ENCODE measurements at places on chromosomes 16 and 17.

- no peak for DNase-seq
These were observed 6.0 kb upstream of the BHLHA9 start for GRCh38 chr17:1264196-1264595.

GRCh38 chr17:1473170-1473569, 17.1 kb upstream of the CRK start:
- no peak for DNase-seq

DNA sequence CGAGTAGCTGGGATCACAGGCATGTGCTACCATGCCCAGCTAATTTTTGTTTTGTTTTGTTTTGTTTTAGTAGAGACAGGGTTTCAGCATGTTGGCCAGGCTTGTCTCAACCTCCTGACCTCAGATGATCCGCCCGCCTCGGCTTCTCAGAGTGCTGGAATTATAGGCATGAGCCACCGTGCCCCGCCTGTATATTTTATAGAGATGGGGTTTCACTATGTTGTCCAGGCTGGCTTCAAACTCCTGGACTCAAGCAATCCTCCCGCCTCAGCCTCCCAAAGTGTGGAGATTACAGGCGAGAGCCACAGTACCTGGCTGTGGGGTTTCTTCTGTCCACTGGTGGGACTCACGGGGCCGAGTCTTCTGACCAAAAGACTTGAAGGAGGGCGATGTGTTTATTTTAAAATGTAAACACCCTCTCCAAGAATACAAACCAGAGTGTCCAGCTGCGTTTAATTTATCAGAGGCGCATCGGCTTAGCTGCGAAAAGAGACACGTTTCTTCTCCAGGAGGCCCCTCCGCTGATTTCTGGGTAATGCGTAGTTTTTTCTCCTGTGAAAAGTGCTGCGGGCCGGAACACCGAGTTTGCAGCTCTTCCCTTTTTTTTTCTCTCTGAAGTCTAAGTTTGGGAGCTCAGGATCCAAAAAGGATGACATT, 86.9 kb upstream of the CIBAR2 start:
- DNase-seq = no peak

- DNase-seq = peak; percentile 39
These were observed 885 bp upstream of the VASN start for GRCh38 chr16:4370570-4371356.

GRCh38 chr17:50668025-50668837, 33.5 kb downstream of the ABCC3 start:
- no peak for DNase-seq

- no peak for DNase-seq
These were observed 160.1 kb upstream of the IRX3 start for GRCh38 chr16:54446639-54447038.

GRCh38 chr17:39579318-39580081, 28.2 kb downstream of the NEUROD2 start:
- DNase-seq = no peak

DNA sequence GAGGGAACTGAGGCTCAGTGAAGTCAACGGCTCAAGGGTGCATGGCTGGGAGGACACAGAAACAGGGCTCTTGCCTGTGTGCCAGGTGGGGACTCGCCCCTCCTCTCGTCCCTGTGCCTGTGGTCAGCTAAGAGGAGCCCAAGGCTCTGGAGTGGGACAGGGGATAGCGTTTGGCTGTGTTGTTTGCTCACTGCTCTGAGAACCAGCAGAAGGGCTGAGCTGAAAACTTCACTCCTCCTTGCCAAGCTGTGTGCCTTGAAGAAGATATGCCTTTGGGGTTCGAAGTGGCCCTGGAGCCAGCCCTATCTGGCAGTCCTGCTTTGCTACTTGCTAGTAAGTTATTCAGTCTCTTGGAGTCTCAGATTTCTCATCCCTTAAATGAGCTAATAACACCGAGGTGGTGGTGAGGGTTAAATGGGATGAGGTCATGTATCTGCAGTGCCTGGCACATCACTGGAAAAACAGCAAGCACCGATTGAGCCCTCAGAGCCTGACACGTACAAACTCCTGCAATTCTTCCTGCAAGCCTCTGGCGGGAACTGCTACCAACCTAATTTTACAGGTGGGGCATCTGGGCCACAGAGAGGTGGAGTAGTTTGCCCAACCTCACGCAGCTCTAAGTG, 17.7 kb downstream of the FOXL1 start:
- no peak for DNase-seq

- no peak for DNase-seq
These were observed 6.1 kb upstream of the CHST6 start for GRCh38 chr16:75501359-75501758.

DNA sequence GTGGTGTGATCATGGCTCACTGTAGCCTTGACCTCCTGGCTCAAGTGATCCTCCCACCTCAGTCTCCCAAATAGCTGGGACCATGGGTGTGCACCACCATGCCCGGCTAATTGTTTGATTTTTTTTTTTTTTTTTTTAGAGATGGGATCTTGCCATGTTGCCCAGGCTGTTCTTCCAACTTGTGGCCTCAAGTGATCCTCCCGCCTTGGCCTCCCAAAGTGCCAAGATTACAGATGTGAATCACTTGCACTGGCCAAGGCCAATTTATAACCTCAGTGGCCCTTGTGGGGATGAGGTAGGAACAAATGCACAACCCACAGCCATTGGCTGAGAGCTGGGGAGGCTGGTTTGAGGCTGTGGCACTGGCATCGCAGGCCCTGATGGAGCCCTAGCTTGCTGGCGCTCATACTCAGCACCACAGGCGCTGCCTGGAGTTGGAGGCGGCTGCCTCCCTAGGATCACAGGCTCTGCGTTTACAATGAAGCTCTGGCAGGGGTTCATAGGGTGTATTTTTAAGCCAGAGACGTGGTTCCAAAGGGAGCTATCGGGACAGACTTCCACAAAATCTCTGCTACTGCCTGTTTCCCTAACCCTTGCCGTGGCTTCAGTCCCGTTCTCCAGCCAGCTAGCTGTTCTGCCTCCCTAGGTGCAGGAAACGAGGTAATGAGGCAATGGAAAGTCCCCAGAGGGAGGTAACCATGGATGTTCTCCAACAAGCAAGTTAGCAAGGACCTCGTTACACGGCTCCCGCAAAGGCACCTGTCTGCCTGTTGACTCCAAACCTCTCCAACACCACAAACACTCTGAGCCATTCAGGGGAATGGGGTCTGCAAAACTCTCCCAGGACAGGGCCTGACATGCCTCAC, 2.9 kb downstream of the ABCA3 start:
- DNase-seq = peak; percentile 32

GRCh38 chr17:40540448-40540847, 24.8 kb downstream of the CCR7 start:
- no peak for DNase-seq

DNA sequence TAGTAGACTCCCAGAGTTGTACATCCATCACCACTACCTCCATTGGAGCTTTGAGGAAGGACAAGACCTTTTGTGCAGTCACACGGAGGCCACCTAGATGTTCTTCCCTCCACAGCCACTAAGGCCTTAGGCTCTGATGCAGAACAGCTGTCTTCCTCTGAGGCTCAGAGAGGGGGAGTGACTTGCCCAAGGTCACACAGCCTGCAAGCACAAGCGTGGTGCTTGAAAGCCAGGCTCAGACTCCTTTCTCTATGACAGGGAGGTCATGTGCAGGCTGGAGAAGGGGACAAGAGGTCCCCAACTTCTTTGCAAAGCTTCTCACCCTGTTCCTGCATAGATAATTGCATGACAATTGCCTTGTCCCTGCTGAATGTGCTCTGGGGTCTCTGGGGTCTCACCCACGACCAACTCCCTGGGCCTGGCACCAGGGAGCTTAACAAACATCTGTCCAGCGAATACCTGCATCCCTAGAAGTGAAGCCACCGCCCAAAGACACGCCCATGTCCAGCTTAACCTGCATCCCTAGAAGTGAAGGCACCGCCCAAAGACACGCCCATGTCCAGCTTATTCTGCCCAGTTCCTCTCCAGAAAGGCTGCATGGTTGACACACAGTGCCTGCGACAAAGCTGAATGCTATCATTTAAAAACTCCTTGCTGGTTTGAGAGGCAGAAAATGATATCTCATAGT, 12.7 kb downstream of the SCGB1C2 start:
- DNase-seq = no peak

- no peak for DNase-seq
These were observed 13.9 kb upstream of the HES7 start for GRCh38 chr17:8137645-8138373.

DNA sequence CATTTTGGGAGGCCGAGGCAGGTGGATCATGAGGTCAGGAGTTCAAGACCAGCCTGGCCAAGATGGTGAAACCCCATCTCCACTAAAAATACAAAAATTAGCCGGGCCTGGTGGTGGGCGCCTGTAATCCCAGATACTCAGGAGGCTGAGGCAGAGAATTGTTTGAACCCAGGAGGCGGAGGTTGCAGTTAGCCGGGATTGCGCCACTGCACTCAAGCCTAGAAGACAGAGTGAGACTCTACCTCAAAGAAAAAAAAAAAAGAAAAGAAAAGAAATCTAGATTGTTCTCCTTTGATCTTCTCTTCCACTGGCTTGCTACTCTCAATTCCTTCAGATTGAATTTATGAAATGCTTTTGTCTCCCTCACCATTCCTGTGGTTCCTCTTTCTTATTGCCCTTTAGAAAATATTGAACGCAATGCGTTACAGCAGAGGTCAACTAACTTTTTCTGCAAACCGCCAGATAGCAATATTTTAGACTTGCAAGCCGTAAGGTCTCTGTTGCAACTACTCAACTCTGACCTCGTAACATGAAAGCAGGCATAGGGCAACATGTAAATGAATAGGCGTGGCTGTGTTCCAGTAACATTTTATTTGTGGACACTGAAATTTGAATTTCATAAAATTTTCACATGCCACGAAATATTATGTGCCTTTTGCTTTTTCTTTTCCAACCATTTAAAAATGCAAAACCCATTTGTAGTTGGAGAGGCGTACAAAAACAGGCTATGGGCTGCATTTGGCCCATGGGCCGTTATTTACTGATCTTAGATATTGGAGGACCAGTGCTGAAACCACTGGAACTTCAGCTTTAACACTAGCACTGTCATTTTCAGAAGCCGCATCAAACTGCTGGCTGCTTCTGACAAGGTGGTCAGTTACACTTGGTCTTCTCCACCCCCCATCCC, 24.8 kb downstream of the PITPNC1 start:
- no peak for DNase-seq

- no peak for DNase-seq
These were observed 24.3 kb downstream of the ITGB3 start for GRCh38 chr17:47277921-47278320.

- no peak for DNase-seq
These were observed 11.4 kb downstream of the SNX20 start for GRCh38 chr16:50669741-50670140.

GRCh38 chr16:21646721-21647561, 5.5 kb downstream of the IGSF6 start:
- no peak for DNase-seq

DNA sequence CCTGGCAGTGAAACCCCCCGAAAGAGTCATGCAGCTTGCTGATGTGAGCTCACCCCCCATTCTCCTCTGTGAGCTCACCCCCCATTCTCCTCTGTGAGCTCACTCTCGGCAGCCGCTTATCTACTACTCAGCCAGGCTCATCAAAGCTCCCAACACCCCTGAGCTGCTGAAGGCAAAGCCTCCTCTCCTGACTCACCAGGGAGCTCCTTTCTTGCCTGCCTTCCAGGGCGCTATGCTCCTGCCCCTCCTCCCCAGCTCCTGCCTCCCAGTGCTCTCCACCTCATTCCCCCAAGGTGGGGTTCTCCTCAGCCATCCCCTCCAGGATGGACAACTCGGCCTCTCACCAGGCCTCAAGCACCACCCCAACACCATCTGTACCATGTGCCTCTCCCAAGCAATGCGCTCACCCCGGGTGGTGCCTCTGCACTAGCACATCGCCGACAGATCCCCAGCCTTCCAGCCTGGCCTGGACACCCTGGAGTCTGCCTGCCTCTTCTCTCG, 27.7 kb upstream of the FAAP100 start:
- no peak for DNase-seq

- DNase-seq = no peak
These were observed 1.6 kb upstream of the ARMC7 start for GRCh38 chr17:75108193-75108592.

DNA sequence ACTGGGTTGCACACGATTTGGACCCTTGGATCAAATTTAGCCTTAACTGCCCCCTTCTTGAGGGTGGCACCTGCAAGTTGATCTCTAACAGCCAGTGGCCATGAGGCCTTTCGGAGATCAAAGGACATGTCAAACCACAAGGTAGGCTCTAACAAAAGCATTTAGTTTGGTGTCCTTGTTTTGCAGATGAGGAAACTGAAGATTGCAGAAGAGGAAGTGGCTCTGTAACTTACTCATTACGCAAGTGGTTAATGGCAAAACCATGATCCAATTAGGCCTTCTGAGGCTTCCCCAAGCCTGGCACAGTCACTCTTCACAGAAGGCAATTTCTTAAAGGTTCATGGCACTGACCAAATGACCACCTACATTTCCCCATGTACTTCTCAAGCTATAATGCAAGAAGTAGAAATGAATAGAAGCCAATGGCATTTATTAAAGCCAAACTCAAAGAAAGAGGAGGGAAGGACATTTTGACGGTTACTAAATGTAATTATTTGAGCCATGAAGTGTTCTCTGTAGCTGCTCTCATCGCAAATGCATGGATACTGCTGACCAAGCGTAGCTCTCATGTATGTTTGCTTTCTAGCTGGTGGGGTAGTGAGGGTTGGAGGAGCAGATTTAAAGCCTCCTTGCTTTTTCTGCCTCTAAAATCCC, 32.8 kb upstream of the ABCC12 start:
- no peak for DNase-seq

GRCh38 chr16:57485916-57486857, at the start of gene DOK4:
Gene DOK4 (minus strand): TSS chr16:57486493. CDS start chr16:57479507, 6,986 bp downstream.
- peak; percentile 68 for DNase-seq

- no peak for DNase-seq
These were observed 84.8 kb downstream of the ENGASE start for GRCh38 chr17:79159471-79159870.

- DNase-seq = peak; percentile 51
These were observed 722 bp upstream of the TIMP2 start for GRCh38 chr17:78925662-78926555.

DNA sequence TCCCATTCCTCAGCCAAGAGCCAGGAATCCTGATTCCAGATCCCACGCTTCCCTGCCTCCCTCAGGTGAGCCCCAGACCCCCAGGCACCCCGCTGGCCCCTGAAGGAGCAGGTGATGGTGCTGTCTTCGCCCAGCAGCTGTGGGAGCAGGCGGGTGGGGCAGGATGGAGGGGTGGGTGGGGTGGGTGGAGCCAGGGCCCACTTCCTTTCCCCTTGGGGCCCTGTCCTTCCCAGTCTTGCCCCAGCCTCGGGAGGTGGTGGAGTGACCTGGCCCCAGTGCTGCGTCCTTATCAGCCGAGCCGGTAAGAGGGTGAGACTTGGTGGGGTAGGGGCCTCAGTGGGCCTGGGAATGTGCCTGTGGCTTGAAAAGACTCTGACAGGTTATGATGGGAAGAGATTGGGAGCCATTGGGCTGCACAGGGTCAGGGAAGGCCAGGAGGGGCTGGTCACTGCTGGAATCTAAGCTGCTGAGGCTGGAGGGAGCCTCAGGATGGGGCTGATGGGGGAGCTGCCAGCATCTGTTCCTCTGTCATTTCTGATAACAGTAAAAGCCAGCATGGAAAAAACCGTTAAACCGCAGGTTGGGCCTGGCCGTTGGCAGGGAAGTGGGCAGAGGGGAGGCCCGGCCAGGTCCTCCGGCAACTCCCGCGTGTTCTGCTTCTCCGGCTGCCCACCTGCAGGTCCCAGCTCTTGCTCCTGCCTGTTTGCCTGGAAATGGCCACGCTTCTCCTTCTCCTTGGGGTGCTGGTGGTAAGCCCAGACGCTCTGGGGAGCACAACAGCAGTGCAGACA, at the start of gene SPN:
Gene SPN (plus strand): TSS at position 232 of the 791 bp plus-strand sequence. CDS start 482 bp downstream, at position 714.
- no peak for DNase-seq

All from cerebellar cortex (tissue), 1 donor.